ENCODE measurements at places on chromosomes 11 and 22.

GRCh38 chr11:69337211-69337721 lies 43.3 kb downstream of the MYEOV start:
- DNase-seq, result no peak

- no peak for DNase-seq
These were observed 8.0 kb downstream of the CDPF1 start for GRCh38 chr22:46242076-46242475.

DNA sequence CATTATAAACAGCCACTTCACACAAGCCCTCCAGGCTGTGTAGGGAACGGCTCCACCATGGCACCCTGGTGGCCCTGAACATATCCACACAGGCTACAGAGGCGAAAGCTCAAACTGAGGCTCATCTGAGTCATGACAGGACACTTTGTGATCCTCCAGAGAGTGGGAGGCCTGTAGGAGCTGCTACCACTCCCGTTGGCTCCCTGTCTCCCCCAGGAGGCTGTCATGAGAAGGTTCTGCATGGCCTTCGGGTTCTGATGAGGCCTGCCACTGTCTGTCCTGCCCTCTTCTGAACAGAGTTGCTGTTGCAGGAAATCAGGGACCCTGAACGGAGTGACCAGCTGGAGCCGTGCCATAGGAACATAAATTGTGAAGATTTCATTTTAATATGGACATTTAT lies 23.8 kb upstream of the ALDH3B2 start:
- no peak for DNase-seq

DNA sequence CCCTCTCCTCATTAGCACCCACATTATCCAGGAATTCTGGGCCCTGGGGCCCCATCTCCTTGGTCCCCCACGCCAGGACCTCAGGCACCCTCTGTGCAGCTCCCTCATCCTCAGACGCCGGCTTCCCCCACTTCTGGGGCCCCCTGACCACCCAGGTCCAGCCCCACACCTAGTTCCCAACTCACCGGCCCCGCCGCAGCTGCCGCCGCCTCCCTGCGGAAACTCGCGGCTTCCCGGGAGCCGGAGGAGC lies at the start of gene PCSK7:
Gene PCSK7, minus strand, starts transcription at position 232 of the 250 bp plus-strand sequence. CDS start 2,229 bp downstream, outside the sequence.
- DNase-seq, result no peak

DNA sequence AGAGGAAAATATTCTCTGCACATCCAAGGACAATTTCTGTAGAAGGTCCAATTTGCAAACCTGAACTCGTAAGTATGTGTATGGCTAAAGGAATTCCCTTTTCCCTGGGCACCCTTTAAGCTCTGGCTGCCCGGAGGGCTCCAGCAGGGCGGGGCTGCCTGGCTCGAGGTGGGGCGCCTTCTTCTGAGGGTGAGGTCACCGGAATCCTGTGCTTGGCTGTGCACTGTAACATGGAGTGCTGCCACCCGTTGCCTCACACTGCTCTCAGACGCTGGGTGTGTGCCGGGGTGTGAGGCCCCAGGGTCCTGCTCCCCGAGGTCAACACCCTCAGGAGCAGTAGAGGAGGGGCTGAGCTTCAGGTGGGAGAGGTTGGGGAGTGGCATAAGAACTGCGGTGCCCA lies 61.5 kb downstream of the SYN3 start:
- no peak for DNase-seq

- no peak for DNase-seq
These were observed 207.7 kb upstream of the LRRC4C start for GRCh38 chr11:41666951-41667653.

- no peak for DNase-seq
These were observed 238.7 kb downstream of the FAM181B start for GRCh38 chr11:82494988-82495432.

DNA sequence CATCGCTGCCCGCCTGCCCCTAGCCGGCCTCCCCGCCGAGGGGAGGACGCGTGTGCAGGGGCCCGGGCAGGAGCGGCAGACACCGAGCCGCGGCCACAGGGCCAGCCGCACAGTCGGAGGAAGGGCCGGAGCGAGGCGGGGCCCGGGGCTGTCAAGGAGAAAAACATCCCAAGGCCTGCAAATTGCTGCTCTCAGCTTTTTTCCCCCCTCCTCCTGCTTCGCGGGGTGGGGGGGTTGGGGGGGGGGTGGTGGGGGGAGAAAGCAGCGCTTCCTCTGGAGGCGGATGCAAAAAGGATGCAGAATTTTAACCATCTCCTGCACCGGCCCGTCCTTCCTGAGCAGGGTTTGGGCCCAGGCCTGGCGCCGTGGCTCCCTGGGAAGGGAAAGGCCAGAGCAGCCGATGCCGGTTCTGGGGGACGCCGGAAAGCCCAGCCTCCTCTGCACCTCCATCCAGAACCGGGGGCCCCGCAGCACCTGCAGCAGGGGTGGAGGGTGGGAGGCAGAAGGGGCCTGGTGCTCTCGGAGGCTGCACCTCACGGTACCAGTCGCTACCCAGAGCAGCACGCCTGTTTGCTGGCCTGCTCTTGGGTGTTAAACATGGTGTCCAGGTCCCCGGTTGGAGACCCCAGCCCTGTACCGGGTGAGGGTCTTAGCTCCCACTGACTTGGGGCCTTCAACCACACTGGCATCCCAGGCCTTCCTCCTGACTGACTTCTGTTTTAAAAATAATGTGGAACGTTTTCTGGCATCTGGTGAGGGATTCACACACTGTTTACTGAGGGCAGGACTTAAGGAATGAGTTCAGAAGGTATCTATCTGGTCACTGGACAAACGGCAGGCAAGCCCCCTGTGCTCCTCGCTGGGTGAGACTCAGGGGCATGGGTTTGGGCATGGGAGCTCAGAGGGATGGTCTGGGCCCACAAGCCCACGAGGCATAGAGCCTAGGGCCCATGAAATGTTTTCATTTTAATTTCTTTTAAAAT lies 77.4 kb upstream of the WNT7B start:
- DNase-seq, result no peak

DNA sequence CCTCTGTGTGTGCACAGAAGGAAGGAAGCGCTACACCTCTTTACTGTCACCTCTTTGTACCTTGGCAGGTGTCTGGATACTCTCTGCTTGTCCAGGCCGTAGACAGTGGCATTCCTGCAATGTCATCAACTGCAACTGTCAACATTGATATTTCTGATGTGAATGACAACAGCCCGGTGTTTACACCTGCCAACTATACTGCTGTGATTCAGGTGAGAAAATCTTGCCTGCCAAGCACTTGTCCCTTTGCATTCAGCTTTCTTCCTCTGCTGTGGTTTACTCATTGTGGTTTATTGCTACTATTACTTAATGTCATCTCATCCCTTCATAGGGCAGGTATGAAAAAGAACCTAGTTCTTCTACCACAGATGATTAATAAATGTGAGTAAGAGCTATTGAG lies 131.9 kb upstream of the MTNR1B start:
- no peak for DNase-seq

DNA sequence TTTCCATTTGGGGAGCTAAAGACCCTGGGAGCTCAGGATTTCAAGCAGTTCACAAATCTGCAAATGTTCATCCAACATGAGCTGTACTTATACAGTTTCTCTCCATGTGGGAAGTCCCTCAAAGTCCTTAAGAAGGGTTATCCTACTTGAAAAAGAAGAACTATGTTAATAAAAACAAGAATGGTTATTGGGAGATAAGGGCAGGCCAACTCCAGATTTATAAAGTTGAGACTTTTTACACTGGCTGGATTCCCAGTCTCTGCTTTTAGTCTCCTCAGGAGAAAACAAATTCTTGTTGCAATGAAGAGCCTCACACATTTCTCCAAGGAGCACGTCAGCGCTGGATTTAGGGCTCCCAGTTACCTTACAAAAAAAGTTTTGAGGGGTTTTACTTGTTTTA lies 34.2 kb upstream of the CTTN start:
- DNase-seq, result no peak

DNA sequence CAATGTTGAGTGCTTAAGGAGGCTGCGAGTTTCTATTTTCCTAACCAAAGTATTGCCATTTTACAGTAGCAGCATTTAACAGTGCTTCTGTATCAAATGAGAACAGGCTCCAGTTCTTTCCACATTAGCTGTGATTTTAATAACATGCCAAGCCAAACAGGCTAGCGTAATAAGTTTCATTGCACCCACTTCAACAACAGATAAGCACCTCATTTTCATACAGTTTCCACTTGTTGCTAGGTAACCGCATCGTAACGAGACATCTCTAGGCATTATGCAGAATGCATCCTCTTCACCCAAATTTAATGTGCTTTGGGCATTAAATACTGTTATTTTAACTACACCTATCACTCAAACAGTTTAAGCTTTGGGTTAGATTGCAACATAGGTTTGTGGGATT lies 79.0 kb downstream of the CADM1 start:
- no peak for DNase-seq

GRCh38 chr22:25764270-25765015 lies 22.5 kb downstream of the MYO18B start:
- DNase-seq, result no peak

DNA sequence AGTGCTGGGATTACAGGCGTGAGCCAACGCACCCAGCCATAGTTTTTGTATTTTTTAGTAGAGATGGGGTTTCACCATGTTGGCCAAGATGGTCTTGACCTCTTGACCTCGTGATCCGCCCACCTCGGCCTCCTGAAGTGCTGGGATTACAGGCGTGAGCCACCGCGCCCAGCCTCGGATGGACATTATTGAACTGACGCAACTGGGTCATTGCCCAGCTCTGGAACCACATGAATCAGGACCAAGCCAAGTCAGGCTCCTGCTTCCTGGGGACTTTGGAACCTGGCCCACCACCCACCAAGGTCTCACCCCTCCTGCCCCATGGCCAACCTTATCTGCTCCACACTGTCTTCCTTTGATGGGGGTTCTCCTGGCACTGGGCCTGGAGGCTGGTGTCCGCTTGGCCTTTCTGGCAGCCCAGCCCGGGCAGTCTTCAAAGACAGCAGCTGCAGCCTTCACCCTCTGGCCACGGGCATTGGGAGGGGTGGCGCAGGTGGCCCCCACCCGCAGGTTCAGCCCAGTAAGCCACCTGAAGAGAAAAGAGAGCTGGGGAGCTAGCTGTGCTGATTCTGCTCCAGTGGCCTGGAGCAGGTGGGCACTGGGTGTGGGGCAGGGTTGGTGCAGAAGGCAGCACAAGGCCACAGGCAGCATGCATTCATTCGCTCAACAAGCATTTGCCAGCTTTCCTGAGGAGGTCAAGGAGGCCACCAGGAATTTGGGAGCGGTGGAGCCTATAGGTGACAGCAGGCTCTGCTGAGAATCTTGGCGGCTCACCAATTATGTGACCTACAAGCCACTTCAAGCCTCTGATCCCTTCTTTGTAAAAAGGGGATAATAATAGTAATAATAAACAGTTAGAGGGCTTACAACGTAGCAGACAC lies 5.7 kb downstream of the CHADL start:
- DNase-seq, result no peak
